ENCODE measurements at places on chromosomes 6 and 20. TPM values are rescaled to one million over a fixed set of nuclear protein-coding genes. Genes with fewer than 3 reads are reported as not detected.

VPS52 gene
- polyA plus RNA-seq, result 52.1 TPM

RGS17 gene
- 0.98 TPM for polyA plus RNA-seq

TINAG gene
- not detected for polyA plus RNA-seq

PARD6B gene
- polyA plus RNA-seq, result 0.67 TPM

RIMS4 gene
- 10.1 TPM for polyA plus RNA-seq

C20orf144 gene
- 0.17 TPM for polyA plus RNA-seq

ENPP4 gene
- 37.8 TPM for polyA plus RNA-seq

ARMC12 gene
- 1.2 TPM for polyA plus RNA-seq

CLDN20 gene
- 0.88 TPM for polyA plus RNA-seq

DNA sequence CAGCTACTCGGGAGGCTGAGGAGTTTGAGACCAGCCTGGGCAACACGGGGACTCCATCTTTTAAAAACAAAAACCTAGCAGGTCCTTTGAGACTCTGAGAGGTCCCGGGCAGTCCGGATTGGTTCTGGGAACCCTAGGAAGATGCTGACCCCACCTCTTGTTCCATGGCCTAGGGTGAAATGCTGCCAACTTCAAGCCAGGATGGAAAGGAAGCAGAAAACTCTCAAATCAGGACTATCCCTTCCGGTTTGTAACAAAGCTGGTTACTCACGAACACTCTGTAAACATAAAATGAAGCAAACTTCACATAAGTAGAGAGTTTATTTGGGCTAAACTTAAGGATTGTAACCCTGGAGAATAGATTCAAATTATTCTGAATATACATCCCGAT lies 28.0 kb downstream of the CAPN11 start:
- DNase-seq, result no peak

- no peak for DNase-seq
Measured at GRCh38 chr6:138560130-138560860, 61.0 kb upstream of the NHSL1 start.

- no peak for DNase-seq
Measured at GRCh38 chr6:166861961-166862286, 94.4 kb downstream of the RNASET2 start.

DNA sequence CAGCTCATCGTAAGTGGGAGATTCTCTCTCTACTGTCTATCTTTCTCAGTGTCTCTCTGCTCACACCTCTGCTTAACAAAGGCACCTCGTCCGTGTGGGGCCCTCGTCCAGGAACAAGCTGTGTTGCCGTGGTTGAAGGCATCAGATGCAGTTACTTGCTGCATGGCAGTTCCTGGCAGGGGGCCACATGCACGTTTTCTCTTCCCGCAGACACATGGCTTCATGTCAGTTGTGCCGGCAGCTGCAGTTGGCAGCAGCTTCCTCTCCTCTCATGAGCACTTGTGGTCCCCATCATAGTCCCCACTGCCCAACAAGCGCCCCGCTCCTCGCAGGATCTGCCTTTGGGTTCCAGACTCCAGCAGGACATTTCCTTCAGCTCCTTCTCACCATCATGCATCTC lies 7.1 kb upstream of the AFDN start:
- DNase-seq, result peak; percentile 55

DNA sequence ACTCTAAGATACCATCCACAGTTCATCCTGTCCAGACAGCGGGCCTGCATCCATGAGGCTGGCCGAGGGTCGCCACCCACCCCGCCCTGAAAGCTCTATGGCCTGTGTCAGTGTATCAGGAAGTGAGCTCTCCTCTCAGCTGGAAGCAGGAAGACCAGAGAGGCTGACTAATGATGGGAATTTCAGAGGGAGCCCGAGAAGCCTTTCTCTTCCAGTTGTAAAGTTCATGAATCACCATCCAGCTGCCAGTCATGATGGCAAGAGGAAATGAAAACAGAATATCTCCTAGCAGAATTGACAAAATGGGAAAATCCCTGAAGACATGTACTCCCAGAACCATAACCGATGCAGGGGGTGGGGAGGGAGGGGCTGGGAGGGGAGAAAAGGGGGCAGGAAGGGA lies 109.6 kb upstream of the RPS6KA2 start:
- DNase-seq, result no peak

DNA sequence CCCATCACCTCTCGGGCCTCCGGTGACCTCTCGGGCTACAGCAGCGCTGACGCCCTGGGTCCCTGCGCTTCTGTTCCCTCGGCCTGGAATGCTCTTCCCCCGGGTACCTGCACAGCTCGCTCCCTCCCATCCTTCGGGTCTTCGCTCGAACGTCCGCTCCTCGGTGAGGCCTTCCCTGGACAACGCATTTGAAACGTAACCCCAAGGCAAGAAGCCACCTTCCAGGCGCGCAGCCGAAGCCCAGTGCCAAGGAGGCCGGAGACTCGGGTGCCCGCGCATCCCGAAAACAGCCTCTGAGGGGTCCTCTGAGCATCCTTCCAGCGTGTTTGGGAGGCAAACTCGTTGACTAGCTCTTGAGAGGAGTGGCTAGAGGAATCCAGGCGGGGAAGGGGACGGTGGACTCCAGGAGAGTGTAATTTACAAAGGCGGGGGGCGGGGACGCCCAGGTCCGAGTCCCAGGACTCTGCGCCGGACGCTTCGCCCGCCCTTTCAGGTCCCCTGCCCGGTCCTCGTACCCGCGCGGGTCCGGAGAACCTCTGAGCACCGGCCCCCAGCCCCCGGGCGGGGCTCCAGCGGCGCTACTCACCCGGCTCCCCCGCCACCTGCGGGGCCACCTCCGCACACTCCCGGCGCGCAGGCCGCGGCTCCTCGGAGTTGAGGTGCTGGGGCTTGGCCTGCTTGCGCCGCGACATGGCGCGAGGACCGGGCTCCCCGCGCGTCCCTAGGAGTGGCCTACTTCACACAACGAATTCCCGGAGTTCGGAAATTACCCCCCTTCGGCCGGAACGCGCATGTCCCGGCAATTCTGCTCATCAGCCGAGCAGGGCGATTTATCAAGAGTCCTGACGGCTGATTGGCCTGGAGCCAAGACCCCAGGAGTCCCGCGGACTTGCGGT lies 86.8 kb downstream of the ZFP64 start:
- DNase-seq, result peak; percentile 64

DNA sequence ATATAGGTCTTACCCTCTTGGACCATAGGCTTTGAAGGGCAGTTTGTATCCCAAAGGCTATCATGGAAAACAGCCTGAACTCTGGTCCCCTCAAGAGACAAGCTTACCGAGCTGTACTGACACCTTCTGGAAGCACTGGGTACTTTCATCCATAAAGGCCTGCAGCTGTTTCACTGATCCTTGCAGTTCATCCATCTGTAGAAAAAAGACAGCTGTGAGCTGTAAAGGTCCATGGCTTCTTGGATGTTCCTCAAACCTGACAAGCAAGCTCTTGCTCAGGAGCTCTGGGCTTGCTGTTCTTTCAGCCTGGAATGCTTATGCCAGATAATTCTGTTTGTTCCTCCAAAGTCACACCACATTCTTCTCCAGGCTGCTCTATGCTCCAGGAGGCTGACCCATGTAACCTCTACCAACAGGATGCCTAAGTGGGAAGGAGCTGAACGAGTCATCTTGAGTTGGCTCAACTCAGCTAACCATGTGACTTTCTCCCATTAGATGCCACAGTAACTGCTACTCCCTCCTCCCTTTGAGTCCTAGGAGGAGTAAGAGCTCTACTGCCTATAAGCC lies 8.8 kb upstream of the NDRG3 start:
- DNase-seq, result peak; percentile 87

GRCh38 chr6:11353921-11354389 lies 121.5 kb upstream of the NEDD9 start:
- DNase-seq, result peak; percentile 54

GRCh38 chr20:13611611-13612125 lies 27.1 kb downstream of the TASP1 start:
- peak; percentile 68 for DNase-seq

GRCh38 chr20:45909817-45910669 lies 1.9 kb downstream of the PLTP start:
- no peak for DNase-seq

DNA sequence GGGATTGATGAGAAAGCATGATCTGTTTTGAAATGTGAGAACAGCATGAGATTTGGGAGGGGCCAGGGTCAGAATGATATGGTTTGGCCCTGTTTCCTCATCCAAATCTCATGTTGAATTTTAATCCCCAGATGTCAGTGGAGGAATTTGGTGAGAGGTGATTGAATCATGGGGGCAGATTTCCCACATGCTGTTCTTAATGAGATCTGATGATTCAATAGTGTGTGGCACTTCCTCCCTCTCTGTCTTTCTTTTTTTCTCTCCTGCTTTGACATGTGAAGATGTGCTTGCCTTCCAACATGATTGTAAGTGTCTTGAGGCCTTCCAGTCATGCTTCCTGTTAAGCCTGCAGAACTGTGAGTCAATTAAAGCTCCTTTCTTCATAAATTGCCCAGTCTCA lies 1060.3 kb upstream of the CITED2 start:
- DNase-seq, result no peak

- DNase-seq, result peak; percentile 87
Measured at GRCh38 chr6:76885861-76886301, 577.4 kb downstream of the HTR1B start.

- DNase-seq, result no peak
Measured at GRCh38 chr6:105664931-105665330, 262.0 kb upstream of the PREP start.

- DNase-seq, result no peak
Measured at GRCh38 chr6:119517428-119517827, 167.9 kb upstream of the MAN1A1 start.

DNA sequence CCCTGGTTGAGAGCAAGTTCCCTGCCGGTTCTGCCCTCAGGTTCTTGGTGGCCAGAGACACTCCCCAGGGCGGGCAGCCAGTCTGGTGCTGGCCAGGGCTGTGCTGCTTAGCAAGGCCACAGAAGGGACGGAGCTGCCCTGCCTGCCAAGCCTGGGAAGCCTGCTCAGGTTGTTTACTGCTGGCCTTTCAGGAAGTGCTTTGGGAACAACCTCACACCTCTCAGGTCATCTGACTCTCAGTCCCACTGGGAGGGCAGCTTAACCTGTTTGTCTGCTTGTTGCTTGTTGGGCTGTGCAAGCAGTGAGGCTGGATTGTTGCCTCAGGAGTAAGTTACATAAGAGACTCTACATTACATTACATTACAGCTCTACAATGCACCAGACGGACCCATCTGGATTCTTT lies 75.8 kb upstream of the AFDN start:
- DNase-seq, result no peak

DNA sequence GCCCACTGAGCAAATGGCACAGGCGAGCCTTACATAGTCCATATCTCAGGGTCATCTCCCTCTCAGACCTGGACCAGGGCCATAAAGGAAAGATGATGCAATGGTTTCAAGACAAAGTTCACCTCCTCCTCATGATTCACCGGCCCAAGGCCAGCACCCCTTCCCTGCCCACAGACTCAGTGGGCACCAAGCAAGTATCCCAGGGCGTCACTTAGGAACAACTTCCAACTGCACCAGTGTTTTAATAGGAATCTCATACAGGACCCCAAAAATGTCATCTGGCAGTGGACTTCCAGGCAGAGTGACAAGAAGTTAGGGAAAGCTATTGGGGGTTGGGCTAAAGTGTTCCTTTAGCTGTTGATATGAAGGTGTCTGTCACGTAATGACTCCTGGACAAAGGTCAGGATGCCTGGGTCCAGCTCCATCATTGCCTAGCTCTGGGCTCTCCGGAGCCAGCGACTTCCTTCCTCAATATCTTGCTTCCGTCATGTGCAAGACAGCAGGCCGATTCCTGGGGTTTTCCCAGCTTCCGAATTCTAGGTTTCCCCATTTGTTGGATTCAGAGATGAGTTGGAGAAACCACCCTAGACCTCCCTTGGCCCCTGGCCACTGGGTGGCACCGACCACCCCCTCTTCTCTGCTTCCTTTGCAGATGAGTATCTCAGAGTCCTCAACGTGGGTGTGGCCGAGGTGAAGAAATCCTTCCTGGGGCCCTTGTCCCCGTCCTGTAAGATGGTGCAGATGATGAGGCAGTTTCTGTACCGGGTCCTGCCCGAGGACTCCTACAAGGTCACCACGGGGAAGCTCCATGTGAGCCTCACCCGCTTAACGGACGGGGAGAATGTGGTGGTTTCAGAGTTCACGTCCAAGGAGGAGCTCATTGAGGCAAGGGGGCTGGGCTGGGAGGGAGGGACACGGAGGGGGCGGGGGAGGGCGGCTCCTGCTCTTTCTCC lies 21.1 kb downstream of the PNPLA1 start:
- no peak for DNase-seq

GRCh38 chr20:32707691-32708581 lies 34.2 kb upstream of the C20orf203 start:
- no peak for DNase-seq

DNA sequence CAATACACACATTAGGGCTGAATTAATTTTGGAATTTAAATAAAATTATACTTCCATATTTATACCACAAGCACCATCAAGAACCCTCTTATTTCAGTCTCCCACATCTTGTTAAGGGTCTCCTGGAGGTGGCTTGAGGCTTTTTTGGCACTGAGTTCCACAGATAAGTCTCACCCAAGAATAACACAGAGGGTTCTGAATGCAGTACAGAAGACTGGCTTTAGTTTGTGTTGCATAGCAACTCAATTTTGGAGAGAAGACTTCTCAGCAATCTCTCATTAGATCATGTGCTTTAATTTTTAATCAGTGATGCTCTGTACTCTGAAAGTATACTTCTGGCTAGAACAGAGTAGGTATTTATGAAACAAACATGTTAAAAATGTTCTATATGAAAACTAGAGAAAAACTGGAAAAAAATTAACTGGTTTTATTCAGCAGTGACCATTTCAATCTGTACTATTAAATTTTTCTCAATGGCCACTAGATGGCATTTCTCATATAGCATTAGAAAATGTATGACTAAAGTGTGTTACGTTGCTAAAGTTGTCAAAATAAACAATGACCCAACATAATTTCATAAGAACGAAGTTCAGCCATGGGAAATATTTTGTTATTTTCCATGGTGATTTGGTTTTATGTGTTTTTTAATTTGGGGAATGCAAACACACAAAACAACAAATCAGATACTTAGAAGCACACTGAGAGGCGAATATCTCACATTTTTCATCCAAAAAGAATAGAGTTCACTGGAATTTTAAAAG lies 32.7 kb upstream of the MAP7 start:
- DNase-seq, result peak; percentile 80

DNA sequence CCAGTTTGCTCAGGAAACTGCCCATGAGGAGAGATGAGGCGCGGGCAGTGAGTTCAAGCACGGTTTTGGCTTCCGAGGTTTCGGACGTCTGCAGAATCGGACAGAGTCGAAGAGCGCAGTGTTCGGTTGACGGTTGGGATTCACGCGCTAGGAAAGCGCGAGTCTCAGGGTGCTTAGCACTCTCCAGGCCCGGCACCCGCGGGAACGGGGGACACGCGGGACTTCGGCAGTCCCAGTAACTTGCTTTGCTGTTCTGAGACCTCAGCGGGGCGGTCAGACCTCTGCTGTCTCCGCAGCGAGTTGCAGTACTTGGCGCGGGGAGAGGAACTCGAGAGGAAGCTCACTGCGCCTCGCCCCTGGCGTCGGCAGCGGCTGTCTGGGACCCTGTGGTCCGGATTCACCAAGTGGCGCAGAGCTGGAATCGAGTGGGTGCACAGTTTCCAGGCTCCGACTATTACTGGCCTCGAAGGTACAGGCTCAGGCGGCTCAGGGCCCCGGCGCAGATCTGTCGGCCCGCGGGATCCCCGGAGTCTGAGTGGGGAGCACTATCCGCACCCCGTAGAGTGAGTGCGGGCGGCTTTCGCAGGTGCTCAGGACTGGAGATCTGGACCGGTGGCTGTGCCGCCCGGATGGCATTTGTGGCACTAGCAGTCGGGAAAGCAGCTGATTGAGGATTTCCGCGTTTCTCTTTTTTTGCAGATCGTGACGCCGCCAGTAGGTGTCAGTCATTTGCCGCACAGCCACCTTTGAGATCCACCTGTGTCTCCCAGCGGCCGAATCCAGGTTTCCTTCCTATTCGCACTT lies at the start of gene POM121L2:
POM121L2 (minus strand) TSS at position 128 of the 804 bp plus-strand sequence; CDS start at position 25, 103 bp downstream.
- peak; percentile 35 for DNase-seq

- peak; percentile 83 for DNase-seq
Measured at GRCh38 chr20:59455402-59456341, 148.7 kb upstream of the PHACTR3 start.

Data from muscle of leg (tissue), 16 donors.